ENCODE measurements at places on chromosomes 5 and 9.

DNA sequence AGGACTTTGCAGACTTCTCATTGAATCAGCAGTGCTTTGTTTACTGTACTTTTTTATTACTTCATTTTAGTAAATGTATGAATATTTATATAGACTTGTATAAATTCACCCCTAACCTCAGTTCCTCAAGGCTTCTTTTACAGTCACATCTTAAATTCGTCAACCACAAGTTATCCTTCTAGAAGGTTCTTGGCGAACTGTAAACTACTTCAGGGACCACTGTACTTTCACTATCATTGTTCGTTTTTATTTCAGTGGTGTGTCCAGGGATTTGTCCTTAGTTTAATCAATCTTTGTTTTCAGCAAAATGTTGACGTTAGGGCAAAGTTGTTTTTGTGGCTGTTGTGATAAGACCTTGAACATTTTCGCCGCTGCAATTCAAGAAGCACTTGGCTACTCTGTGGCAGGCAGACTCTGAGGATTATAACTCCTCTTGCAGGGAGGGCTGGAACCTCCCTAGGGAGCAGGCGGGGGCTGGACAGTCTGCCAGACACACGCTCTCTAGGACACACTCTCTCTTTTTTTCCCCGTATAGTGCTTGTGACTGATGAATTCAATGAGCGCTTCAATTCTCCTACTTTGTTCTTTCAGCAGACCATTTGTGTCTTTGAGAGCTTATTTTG lies 252.8 kb downstream of the FBXL7 start:
- no peak overlapping the region for H3K4me3 ChIP-seq
- no peaks in the 10 kb centered on the region for H3K4me1 ChIP-seq
- no peak for DNase-seq
- H3K36me3 ChIP-seq: no peaks in the 10 kb centered on the region
- no peak overlapping the region for H3K27ac ChIP-seq
- H3K27me3 ChIP-seq: no peaks in the 10 kb centered on the region

DNA sequence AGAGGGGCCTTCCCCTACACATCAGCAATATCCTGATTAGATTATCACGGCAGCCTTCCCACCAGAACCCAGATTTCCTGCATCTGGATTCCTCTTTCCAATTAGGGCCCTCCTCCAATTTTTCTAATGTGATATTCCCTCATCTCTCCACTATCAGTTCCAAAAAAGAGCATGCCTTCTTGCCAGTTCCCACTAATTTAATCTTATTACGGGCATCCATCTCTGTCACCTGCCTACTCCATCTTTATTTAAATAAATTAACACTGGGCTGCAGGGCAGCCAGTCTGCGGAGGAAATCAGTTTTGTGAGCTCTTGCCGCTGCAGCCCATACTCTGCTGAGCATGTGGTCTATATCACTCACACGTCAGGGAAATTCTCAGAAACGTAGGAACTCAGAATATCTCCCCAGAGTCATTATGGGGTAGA lies 16.6 kb upstream of the FBP2 start:
- no peak for DNase-seq
- H3K36me3 ChIP-seq: no peaks in the 10 kb centered on the region
- H3K4me1 ChIP-seq: peaks cover 8% of the 10 kb centered on the region
- peaks cover 7% of the 10 kb centered on the region for H3K27me3 ChIP-seq

- no peaks in the 10 kb centered on the region for H3K36me3 ChIP-seq
- peaks cover 14% of the 10 kb centered on the region for H3K4me1 ChIP-seq
- H3K27me3 ChIP-seq: peaks cover 31% of the 10 kb centered on the region
- H3K4me3 ChIP-seq: no peak overlapping the region
These were observed 3.8 kb downstream of the NKD2 start for GRCh38 chr5:1012313-1012841.

GRCh38 chr5:144134194-144134826 lies 36.1 kb downstream of the YIPF5 start:
- no peaks in the 10 kb centered on the region for H3K36me3 ChIP-seq
- peaks cover 1% of the 10 kb centered on the region for H3K27me3 ChIP-seq
- DNase-seq: no peak
- H3K27ac ChIP-seq: no peak overlapping the region

DNA sequence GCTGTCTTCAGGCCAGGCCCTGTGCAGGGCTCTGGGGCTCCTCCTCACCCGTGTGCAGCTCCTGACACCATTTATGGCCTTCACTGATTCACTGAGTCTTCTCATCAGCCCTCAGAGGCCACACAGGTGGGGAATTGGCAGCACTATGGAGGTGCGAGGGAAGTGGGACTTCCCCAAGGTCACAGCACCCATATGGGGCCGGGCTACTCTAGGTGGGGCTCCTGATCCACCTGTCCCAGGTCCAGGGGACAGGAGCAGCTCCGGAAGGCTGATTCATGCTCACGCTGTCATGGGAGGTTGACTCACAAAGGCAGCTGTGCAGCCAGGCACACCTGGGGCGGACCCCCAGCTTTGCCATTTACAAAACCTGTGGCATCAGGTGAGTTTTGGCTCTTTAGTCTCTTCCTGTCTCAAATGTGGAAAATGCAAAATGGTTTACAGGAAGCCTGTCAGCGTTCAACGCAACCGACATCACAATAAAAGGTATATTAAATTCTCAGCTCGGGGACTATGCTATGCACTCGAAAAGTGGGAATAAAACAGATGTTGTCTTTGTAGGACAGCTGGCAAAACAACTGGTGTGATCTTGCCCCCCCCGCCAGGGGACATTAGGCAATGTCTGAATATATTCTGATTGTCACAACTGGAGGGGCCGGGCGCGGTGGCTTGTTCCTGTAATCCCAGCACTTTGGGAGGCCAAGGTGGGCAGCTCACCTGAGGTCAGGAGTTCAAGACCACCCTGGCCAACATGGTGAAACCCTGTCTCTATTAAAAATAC lies 15.0 kb downstream of the NAIF1 start:
- H3K36me3 ChIP-seq: no peaks in the 10 kb centered on the region
- no peak for DNase-seq
- H3K4me3 ChIP-seq: no peak overlapping the region
- peaks cover 2% of the 10 kb centered on the region for H3K4me1 ChIP-seq
- H3K27me3 ChIP-seq: no peaks in the 10 kb centered on the region

DNA sequence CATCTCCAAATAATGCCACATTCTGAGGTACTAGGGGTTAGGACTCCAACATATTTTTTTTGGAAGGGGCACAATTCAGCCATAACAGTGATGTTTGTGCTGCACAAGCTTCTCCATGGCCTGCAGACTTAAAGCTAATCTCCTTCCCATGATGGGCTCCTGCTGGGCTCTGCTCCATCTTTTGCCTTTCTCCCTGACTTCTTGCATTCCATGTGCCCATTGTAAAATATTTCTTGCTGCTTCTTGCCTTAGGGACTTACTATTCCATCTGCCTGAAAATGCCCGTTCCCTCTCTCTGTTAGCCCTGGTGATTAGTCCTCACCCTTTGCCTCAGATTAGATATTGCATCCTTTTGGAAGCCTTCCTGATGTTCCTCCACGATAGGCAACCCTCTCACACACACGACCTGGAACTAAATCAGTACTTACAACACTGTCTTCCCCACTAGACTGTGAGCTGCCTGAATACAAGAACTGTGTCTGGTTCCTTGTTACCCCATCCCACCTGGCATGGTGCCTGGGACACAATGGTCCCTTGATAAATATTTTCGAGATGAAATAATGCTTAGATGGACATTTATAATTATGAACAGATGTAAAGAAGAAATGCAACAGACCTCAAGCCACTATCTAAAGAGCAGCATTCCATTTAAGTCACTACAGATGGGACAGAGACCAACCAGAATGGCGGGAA lies 33.5 kb downstream of the OR1J1 start:
- H3K27me3 ChIP-seq: peaks cover 30% of the 10 kb centered on the region
- no peaks in the 10 kb centered on the region for H3K4me1 ChIP-seq
- DNase-seq: no peak
- no peak overlapping the region for H3K27ac ChIP-seq
- no peak overlapping the region for H3K4me3 ChIP-seq

DNA sequence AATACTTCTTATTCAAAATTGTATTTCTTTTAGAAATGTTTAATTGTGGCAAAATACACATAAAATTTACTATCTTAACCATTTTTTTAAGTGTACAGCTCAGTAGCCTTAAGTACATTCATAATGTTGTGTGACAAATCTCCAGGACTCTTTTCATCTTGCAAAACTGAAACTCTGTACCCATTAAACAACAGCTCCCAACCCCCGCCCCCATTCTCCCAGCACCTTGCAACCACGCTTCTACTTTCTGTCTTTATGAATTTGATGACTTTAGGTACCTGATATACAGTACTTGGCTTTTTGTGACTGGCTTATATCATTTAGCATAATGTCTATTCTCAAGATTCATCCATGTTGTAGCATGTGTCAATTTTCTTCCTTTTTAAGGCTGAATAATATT lies 2.8 kb upstream of the IL5 start:
- H3K4me1 ChIP-seq: peaks cover 28% of the 10 kb centered on the region
- peaks cover 2% of the 10 kb centered on the region for H3K27me3 ChIP-seq
- no peaks in the 10 kb centered on the region for H3K36me3 ChIP-seq
- no peak overlapping the region for H3K27ac ChIP-seq

- no peak for DNase-seq
- no peak overlapping the region for H3K27ac ChIP-seq
- H3K4me1 ChIP-seq: peaks cover 3% of the 10 kb centered on the region
These were observed 16.5 kb downstream of the HBEGF start for GRCh38 chr5:140329739-140330481.

- no peak overlapping the region for H3K27ac ChIP-seq
- no peak overlapping the region for H3K4me3 ChIP-seq
- no peaks in the 10 kb centered on the region for H3K4me1 ChIP-seq
- no peak for DNase-seq
- H3K36me3 ChIP-seq: no peaks in the 10 kb centered on the region
- H3K27me3 ChIP-seq: no peaks in the 10 kb centered on the region
These were observed 28.7 kb upstream of the UBTD2 start for GRCh38 chr5:172312286-172312685.

DNA sequence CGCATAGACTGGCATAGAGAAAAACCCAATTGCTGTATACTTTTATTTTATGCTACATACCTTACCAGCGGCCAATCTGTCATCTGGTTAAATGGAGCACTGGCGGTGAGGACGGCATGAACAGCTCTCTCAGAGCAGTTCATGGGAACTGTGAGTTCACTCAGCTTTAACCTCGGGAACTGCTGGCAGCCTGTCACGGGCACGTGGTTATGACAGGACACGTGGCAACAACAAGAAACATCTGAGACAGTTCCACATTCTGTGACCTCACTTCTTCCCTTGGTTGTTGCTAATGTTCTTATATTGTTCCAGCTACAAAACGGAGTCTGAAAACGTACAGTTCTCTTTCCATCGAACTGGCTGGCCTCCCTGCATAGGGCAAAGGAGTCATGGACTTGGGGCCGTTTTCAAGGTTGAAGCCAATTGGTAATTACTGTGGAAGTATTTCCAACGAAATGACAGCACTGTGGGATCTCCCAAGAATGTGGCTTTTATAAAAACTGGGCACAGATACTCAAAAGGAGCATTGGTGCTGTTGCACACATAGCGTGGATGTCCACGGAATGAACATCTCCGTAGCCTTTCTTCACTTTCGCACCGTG lies 246.3 kb upstream of the DAP start:
- H3K27ac ChIP-seq: no peak overlapping the region
- H3K4me1 ChIP-seq: no peaks in the 10 kb centered on the region

DNA sequence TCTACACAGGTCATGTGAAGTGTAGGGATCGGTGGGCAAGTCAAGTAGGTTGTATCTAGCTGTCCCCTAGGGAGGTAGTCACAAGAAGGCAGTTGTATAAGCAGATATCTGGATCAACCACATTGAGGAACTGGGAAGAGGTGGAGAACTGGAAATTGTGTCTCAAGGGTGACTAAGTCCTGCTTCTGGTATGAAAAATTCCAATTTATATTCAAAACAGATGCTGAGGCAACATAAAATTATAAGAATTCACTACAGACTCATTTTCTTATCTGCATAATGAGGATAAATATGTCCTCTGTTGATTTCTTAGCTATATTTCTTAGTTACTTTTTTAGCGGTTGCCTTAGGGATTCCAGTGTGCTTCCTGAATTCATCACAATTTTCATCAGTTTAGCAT lies 46.8 kb downstream of the GALNT12 start:
- peaks cover 2% of the 10 kb centered on the region for H3K36me3 ChIP-seq
- no peak for DNase-seq

DNA sequence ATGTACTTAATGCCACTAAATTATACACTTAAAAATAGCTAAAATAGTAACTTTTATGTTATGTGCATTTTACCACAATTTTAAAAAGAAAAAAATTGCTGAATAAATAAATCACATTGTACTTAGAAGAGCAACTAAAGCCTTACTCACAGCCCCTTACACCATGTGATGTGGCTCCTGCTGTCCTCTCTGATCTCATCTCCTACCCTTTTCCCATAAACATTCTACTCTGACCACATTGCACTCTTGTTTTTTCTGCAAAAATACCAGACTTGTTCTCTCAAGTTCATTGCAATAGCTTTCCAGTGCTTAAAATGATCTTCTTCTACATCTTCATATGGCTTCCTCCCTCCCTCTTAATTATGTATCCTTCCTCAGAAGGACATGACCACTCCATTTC lies 268.4 kb downstream of the ELAVL2 start:
- H3K4me1 ChIP-seq: no peaks in the 10 kb centered on the region
- no peaks in the 10 kb centered on the region for H3K36me3 ChIP-seq
- no peak overlapping the region for H3K27ac ChIP-seq
- DNase-seq: no peak

- no peaks in the 10 kb centered on the region for H3K36me3 ChIP-seq
- H3K4me3 ChIP-seq: no peak overlapping the region
These were observed 174.1 kb downstream of the SNX18 start for GRCh38 chr5:54691656-54692055.

- DNase-seq: no peak
- no peaks in the 10 kb centered on the region for H3K36me3 ChIP-seq
- no peaks in the 10 kb centered on the region for H3K4me1 ChIP-seq
- no peak overlapping the region for H3K4me3 ChIP-seq
These were observed 1023.7 kb upstream of the DMAC1 start for GRCh38 chr9:8823131-8823895.

- no peaks in the 10 kb centered on the region for H3K4me1 ChIP-seq
- DNase-seq: peak; percentile 2
- no peaks in the 10 kb centered on the region for H3K36me3 ChIP-seq
- H3K27ac ChIP-seq: no peak overlapping the region
- no peaks in the 10 kb centered on the region for H3K27me3 ChIP-seq
- no peak overlapping the region for H3K4me3 ChIP-seq
These were observed 1728.3 kb upstream of the CDH9 start for GRCh38 chr5:28766565-28767158.

DNA sequence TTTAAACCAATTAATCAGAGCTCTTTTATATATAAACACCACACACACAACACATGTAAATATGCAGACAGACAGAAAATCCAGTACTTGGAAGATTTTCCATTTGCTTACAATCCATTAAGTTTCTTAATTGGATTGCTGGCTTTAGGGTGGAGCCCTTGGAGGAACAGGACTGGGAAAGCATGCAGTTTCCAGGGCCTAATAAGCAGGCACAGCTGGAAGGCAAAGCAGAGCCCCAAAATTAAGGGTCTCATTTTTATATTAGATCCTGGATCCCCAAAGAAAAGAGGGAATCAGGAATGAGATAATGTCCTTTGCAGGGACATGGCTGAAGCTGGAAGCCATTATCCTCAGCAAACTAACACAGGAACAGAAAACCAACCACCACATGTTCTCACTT lies 13.1 kb upstream of the SMC2 start:
- no peaks in the 10 kb centered on the region for H3K36me3 ChIP-seq
- H3K4me1 ChIP-seq: no peaks in the 10 kb centered on the region
- no peak overlapping the region for H3K27ac ChIP-seq
